ENCODE measurements at places on chromosomes 3 and 15. TPM values are rescaled to one million over a fixed set of nuclear protein-coding genes. Genes with fewer than 3 reads are reported as not detected.

DNA sequence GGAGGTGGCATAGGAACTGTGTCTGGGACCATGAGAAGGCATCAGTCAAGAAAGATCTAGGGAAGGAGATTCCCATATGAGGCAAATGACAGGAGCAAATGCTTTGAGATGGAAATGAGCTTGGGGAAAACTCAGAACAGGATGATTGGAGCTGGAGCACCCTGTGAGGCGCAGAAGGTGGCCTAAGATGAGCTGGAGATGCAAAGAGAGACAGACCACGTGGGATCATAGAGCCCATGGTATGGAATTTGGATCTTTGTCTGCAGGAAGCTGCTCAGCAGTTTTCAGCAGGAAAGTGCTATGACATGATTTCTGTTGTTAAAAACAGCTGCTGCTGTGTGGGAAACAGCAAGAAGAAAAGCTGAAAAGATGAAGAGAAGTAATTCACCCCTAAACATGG, 310.6 kb downstream of the MAGI1 start:
- no peak overlapping the region for H3K4me3 ChIP-seq
- H3K36me3 ChIP-seq, result no peaks in the 10 kb centered on the region
- H3K27ac ChIP-seq, result no peak overlapping the region
- no peak for DNase-seq

GRCh38 chr3:164375538-164375937, 702.8 kb downstream of the SI start:
- H3K4me3 ChIP-seq, result no peak overlapping the region
- H3K4me1 ChIP-seq, result no peaks in the 10 kb centered on the region
- H3K27ac ChIP-seq, result no peak overlapping the region

PEAK1 gene
- total RNA-seq, result 74.5 TPM

IL17RD gene
- total RNA-seq, result 1.2 TPM

DNA sequence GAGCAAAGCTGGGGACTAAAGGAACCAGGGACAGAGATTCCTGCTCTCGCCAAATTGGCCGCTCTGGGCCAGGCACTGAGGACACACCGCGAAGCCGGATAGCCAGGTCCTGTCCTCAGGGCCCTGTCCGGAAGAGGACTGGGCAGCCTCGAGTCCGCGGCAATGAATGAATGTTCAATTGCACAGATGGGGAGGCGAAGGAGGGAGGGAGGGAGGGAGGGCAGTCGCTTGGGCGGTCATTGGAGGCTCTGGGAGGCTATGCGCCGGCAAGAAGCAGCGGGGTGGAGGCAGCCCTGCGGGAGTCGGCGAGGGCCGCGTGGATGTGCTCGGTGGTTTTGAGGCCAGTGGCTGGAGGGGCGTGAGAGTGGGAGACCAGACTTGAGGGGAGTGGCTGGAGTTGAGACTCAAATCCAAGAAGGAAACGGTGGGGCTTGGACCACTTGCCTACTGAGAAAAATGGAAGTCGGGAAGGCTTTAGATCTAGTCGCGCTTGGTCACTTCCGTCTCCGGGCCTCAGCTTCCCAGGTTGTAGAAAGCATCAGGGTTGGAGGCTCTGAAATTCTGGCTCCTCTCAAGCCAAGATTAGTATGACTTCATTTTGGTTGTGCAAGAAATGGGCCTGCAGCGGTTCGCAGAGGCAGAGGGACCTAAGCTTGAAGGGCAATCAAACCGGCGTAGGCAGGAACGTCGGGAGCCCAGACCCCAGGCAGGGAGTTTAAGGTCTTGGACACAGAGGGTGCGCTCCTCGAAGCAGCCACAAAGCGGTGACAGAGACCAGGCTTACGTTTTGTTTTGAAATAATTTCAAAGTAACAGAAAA, 21.1 kb upstream of the PLXND1 start:
- peak overlapping the region; percentile 62 for H3K4me3 ChIP-seq
- peak overlapping the region; percentile 97 for H3K27ac ChIP-seq
- no peaks in the 10 kb centered on the region for H3K27me3 ChIP-seq
- peak; percentile 92 for DNase-seq
- H3K36me3 ChIP-seq, result no peaks in the 10 kb centered on the region

GRCh38 chr3:132598181-132598580, 1.1 kb downstream of the ACKR4 start:
- H3K4me3 ChIP-seq, result peak overlapping the region; percentile 80
- H3K36me3 ChIP-seq, result peaks cover 8% of the 10 kb centered on the region
- no peaks in the 10 kb centered on the region for H3K27me3 ChIP-seq
- DNase-seq, result peak; percentile 14

GRCh38 chr3:23537101-23537551, 268.6 kb upstream of the UBE2E1 start:
- no peak overlapping the region for H3K4me3 ChIP-seq
- DNase-seq, result no peak
- no peaks in the 10 kb centered on the region for H3K4me1 ChIP-seq

- peaks cover 30% of the 10 kb centered on the region for H3K4me1 ChIP-seq
- H3K27ac ChIP-seq, result no peak overlapping the region
- no peaks in the 10 kb centered on the region for H3K27me3 ChIP-seq
These were observed 4.1 kb downstream of the OSBPL11 start for GRCh38 chr3:125591116-125591760.

- H3K4me1 ChIP-seq, result no peaks in the 10 kb centered on the region
- H3K27me3 ChIP-seq, result peaks cover 13% of the 10 kb centered on the region
- H3K4me3 ChIP-seq, result peak overlapping the region; percentile 70
- no peaks in the 10 kb centered on the region for H3K36me3 ChIP-seq
- H3K27ac ChIP-seq, result no peak overlapping the region
These were observed 843 bp downstream of the CHRNA5 start for GRCh38 chr15:78565951-78566774.

APOD gene
- total RNA-seq, result 0.97 TPM

DNA sequence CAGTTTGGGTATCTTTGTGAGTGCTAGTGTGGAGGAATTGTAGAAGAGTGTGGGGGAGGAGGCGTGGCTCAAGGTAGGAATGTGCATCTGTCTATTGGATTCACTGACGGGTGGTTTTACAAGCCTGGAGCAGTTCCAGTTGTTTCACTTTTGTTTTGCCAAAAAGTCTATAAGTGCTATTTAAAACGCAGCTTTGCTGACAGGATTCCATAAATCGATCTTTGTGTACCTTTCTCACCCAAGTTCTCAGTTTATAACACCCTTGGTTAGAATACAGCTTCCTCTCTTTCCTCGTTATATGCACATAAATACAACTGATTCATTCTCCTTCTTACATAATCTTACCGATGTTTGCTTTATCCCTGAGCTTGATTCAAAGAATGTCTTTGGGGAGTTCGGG, 123.2 kb upstream of the UBE2E2 start:
- H3K27me3 ChIP-seq, result peaks cover 20% of the 10 kb centered on the region
- H3K4me3 ChIP-seq, result no peak overlapping the region
- no peak for DNase-seq
- H3K36me3 ChIP-seq, result no peaks in the 10 kb centered on the region
- H3K4me1 ChIP-seq, result no peaks in the 10 kb centered on the region
- H3K27ac ChIP-seq, result no peak overlapping the region

NXPE3 gene
- 5.4 TPM for total RNA-seq

GRCh38 chr3:174826069-174826468, 33.1 kb upstream of the NAALADL2 start:
- DNase-seq, result no peak
- H3K27ac ChIP-seq, result no peak overlapping the region
- H3K27me3 ChIP-seq, result no peaks in the 10 kb centered on the region
- peaks cover 3% of the 10 kb centered on the region for H3K4me1 ChIP-seq

DNA sequence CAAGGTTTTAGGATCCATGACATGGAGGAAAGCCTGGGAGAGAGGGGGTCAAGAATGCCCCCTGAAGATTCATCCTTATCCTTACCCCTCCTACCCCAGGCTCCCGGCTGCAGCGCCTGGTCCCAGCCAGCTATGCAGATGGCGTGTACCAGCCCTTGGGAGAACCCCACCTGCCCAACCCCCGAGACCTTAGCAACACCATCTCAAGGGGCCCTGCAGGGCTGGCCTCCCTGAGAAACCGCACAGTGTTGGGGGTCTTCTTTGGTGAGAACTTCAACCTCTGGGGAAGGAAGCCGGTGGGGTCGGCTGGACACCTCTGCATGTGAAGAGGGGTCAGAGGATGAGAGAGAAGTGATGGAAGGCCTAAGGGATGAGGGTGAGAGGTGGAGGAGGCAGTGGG, 4.3 kb downstream of the DUOX1 start:
- no peak overlapping the region for H3K27ac ChIP-seq
- H3K36me3 ChIP-seq, result no peaks in the 10 kb centered on the region
- peaks cover 6% of the 10 kb centered on the region for H3K27me3 ChIP-seq
- no peak for DNase-seq
- H3K4me1 ChIP-seq, result no peaks in the 10 kb centered on the region

Data from GM23248 (cell line).